NCI-H1092 (cell line): ENCODE measurements at places on chromosomes 1 and 21.

- DNase-seq: peak; percentile 48
Observed at GRCh38 chr1:208942394-208943130, 641.0 kb upstream of the CAMK1G start.

- no peak for DNase-seq
Observed at GRCh38 chr1:19010995-19011844, 54.7 kb upstream of the IFFO2 start.

DNA sequence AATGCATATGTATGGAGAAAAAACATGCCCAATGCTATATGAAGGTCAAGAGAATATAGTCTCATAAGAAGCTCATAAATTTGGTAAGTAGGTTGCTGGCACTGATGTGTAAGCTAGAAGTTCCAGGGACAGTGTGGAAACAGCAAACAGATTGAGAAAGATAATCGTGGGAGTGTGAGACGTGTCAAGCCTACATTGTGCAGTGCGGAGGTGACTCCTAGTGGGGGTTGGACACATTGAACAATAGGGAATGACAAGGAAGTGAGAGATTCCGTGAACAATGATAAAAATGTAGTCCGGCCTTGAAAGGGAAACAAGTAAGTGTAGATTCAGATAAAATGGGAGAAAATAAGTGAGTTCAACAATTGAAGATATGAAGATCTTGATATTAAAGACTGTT, 788.4 kb upstream of the PRMT6 start:
- DNase-seq: peak; percentile 6

DNA sequence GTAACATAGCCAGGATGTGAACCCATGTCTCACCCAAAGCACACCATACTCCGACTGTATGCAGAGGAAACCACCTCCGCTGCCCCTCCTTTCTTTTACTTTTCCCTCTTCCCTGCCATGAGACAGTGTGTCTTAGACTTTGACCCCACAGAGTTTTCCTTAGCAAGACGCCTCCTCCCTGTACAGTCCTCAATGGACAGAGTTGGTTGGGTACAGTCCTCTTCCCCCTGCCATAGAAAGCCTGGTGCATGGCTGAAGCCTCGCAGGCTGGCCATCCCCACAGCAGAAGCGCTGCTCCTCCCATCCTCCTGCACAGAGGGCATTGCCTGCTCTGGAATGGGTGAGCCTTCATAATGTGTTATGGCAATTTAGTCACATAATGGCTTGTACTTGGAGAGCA, 127.9 kb downstream of the PLPP3 start:
- DNase-seq: no peak
